Spinal cord (tissue), 10 donors: ENCODE measurements at places on chromosomes 5 and 9. TPM values are rescaled to one million over a fixed set of nuclear protein-coding genes. Genes with fewer than 3 reads are reported as not detected.

DNA sequence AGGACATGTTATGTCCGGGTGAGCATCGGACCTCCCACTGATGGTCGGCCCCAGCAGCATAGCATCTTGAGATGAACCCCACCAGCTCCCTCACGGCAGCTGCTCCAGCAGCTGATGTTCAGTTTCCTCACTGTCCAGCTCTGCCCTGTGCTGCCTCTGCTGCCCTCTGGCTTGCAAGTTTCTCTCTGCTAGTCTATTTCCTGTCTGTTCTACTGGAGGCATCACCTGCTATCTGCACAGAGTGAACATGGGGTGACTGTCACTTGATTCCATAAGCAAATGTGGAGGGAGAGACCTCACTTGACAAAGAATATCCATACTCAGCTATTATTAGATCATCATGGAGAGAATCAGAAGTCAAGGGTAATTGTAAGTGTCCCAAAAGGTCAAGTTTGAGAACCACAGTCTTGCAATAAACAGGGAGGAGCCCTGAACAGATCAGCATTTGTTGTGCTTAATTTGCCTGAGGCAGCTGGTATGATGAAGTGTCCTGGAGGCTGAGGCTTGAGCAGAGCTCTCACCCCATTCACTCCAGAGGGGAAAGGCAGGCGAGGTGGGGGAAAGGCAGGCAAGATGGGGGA lies 702.8 kb downstream of the SEMA5A start:
- DNase-seq, result no peak

GRCh38 chr5:122404653-122405362 lies 92.8 kb downstream of the SNCAIP start:
- no peak for DNase-seq

GRCh38 chr5:180618487-180618828 lies 27.2 kb upstream of the SCGB3A1 start:
- no peak for DNase-seq

DNA sequence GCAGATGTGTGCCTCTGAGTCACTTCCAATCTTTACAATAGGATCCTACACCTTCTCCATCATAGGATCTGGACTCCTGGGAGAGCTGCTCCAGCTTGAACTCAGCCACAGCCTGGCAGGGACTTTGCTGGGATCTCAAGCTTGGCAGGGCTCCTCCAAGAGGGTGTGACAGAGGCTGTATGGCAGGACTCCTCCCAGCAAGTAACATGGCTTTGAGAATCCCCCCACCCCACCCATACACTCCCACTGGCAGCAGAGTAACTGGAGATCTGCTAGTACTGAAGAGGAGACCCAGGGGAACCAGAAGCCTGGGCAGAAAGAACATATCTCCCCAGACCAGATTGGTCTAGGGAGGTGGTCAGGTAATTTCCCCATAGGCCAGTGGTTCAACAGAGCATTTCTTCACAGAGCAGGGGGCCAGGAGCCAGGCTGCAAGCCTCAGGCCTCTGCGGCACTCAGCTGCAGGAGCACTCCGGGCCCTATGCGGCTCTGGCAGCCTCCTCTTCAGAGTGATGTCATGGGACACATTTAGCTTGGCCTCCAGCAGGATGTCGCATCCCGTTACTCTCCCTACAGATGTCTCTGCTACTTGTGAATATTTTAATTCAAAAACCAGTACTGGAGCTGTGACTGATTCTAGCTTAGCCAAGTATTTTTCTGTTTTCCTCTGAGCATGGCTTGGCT lies 1.7 kb upstream of the ACSL6 start:
- no peak for DNase-seq

DNA sequence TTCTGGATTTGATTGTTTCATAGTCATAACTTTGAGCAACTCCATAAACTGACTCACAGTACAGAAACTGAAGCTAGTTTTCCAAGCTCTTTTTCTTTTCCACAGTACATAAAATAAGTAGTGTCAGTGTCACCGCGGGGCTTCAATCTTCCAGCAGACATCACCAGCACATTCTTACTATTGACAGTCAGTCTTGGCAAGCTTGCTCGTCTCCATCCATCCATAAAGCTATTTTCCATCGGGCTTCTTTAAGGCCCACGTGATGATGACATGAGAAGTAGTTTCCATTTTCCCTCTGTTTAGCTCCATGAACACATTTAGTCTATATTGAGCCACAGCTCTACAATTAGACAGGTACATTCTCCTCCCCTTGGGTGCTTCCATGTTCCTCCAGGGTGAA lies 443.4 kb downstream of the KDM4C start:
- DNase-seq, result no peak

GRCh38 chr5:134275822-134276221 lies 49.9 kb upstream of the PPP2CA start:
- no peak for DNase-seq

GRCh38 chr5:34756781-34757624 lies 82.0 kb upstream of the TTC23L start:
- no peak for DNase-seq

DNA sequence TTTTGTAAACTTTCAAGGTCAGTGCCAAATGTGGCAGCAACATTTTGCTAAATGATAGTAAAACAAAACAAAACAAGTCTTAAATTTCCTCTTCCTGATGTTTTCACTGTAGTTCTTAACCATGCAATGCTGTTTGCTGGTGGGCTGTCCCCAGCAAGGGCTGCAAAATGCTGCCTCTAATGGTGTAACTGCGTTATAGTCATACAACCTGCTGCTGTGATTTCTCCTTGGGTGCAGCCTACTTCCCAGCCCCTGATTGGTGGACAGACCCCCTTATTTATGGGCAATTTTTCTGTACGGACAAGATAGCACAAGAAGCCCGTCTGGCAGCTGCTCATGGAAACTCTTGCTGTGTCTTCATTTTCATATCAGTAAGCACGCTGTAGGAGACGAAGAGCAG lies 26.6 kb upstream of the PIP5K1B start:
- peak; percentile 88 for DNase-seq

DNA sequence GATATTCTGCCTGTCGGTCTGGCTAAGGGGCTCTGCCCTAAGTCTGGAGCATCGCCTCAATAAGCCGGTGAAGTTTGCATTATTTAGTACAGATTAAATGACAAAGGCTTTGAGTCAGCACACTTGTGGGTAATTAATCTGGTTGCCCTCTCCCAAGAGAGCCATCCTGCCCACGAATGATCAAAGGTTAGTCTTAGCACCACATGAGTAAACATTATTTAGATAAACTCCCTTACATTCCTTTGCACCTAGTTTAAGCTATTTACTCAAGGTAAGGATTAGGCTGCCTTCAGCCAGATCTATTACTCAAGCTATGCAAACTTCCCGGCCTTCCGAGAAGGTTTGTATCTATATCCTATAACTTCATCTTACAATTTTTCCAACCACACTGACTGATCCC lies 572.1 kb downstream of the CHSY3 start:
- no peak for DNase-seq

- no peak for DNase-seq
Observed at GRCh38 chr5:94702729-94703128, 84.3 kb downstream of the SLF1 start.

- no peak for DNase-seq
Observed at GRCh38 chr9:84945878-84946538, 276.5 kb downstream of the NTRK2 start.

- no peak for DNase-seq
Observed at GRCh38 chr5:57171816-57172465, 1.9 kb upstream of the GPBP1 start.

- no peak for DNase-seq
Observed at GRCh38 chr5:43676083-43676840, 73.3 kb downstream of the NNT start.

- no peak for DNase-seq
Observed at GRCh38 chr5:1138445-1139245, 26.8 kb upstream of the SLC12A7 start.

DNA sequence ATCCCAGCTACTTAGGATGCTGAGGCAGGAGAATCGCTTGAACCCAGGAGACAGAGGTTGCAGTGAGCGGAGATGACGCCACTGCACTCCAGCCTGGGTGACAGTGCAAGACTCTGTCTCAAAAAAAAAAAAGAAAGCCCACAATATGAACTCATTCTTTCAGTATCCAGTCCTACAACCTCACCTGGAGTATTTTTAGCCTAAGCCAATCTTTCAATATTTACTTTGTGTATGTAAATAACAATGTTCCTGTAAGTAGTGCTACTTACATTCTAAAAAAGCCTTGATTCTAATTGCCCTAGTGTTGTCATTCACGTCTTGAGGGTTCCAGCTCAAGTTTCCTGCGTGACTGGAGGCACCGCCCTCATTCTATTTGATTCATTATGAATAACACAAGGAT lies 62.0 kb downstream of the BHMT start:
- DNase-seq, result no peak

GRCh38 chr5:39762761-39763160 lies 338.0 kb upstream of the DAB2 start:
- no peak for DNase-seq

DNA sequence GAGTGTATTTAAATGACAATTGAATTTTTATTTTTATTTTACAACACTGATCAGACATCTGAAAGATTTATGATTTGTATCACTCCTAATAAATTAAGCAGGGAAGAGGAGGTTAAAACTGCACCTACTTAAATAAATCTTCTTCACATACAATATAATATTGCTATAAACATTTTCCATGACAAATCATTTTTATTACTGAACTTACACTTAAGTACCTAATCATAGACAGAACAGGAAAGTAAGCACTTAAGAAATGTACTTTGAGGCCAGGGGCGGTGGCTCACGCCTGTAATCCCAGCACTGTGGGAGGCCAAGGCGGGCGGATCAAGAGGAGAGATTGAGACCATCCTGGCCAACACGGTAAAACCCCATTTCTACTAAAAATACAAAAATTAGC lies 3.8 kb downstream of the PFDN1 start:
- no peak for DNase-seq

GRCh38 chr5:91162534-91163381 lies 220.4 kb downstream of the ARRDC3 start:
- no peak for DNase-seq

GRCh38 chr5:95081500-95081960 lies 203.4 kb downstream of the MCTP1 start:
- DNase-seq, result peak; percentile 21

GRCh38 chr9:3008091-3008490 lies 164.2 kb upstream of the PUM3 start:
- DNase-seq, result no peak

GRCh38 chr5:172175263-172175719 lies 12.7 kb downstream of the STK10 start:
- no peak for DNase-seq

DNA sequence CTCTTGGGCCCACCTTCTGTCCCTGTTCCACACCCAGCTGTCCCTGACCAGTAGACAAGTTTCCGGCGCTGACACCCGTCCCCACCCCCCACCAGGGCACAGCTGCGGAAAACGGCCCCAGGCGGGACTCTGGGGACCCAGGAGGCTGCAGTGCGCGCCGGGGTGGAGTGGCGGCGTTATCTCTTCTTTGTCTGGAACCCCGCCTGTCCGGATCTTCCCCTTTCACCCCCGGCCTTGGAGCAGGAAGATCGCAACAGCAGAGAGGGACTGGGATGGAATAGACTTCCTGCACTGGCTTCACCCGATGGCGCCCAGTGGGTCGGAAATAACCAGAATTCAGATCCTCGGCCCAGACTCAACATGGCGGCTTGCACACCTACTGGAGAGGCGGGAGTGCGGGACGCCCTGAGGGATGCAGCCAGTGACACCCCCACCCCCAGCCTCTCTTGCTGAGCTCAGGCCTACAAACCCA lies 4.7 kb downstream of the PAX5 start:
- DNase-seq, result no peak

DNA sequence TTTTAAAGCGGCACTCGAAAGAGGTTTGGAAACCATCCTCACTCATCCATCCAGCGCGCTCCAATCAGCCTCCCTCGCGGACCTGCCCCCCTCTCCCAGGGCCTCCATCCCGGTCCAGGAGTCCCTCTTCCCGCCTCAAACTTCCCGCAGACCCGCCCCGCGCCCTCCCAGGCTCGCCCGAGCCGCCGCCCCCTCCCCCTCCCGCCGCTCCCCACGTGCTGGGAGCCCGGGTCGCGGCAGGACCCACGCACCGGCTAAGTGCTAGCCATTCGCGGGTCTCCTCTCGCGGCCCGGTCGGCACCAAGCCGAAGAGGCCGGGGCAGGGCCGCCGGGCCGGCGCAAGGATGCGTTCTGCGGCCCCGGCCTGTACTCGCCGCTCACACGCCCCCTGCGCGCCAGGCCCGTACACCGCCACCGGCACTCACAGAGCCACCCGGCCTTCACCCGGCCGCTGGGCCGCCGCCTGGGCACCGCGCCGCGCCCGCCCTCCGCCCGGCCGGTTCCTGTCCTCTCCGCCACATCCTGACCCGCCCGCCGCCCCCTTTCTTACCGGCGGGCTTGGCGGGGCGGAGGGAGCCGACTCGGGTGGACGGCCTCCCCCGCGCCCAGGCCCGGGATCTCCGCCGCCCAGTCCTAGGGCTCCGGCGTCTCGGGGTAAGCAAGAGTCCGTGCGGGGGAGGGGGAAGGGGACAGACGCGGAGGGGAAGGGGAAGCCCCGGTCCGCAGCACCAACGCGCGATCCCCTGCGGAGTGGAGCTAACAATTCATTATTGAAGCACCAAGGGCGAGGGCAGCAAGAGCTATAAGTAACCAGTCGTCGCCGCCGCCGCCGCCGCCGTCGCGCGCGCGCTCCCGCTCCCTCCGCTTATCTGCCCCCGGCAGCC lies 576 bp downstream of the CHD1 start:
- DNase-seq, result peak; percentile 39

DNA sequence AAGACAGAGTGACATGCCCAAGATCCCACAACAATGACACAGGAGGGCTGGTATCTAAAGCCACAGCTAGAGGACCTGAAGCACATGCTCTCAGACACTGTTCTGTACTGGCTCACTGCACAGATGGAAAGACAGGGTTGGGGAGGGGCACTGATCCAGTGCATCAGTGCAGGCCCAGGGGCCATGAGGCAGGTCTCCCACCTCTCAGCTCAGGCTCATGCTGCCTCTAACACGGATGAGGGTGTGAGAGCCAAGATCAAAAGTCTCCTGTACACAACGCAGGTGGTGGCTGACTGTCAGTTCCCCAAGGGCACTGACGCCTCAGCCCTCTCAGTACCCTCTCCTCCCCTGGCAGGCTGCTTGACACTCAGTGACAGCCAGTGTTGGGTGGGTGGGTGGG lies 10.9 kb downstream of the RAPGEF1 start:
- DNase-seq, result no peak

PTPN3 gene
- 2.3 TPM for total RNA-seq

ABO gene
- total RNA-seq, result 0.40 TPM

TOR1B gene
- total RNA-seq, result 30.9 TPM

FPGS gene
- 33.7 TPM for total RNA-seq

DIPK1B gene
- total RNA-seq, result 24.9 TPM

PCDHA5 gene
- total RNA-seq, result 3.0 TPM

ADAMTSL1 gene
- total RNA-seq, result 35.3 TPM

IFNA13 gene
- not detected for total RNA-seq

PPP1R26 gene
- 16.1 TPM for total RNA-seq

FOXD4 gene
- total RNA-seq, result 0.99 TPM

SNAPC4 gene
- total RNA-seq, result 6.7 TPM
